ENCODE measurements at places on chromosomes 3 and 15. TPM values are rescaled to one million over a fixed set of nuclear protein-coding genes. Genes with fewer than 3 reads are reported as not detected.

Gene MASP1
- total RNA-seq, result 22.1 TPM

GRCh38 chr15:100159436-100159835, 182.3 kb downstream of the ADAMTS17 start:
- H3K27ac ChIP-seq, result no peak overlapping the region
- H3K4me3 ChIP-seq, result no peak overlapping the region
- no peaks in the 10 kb centered on the region for H3K4me1 ChIP-seq
- H3K27me3 ChIP-seq, result no peaks in the 10 kb centered on the region
- no peak for DNase-seq
- H3K36me3 ChIP-seq, result no peaks in the 10 kb centered on the region

- no peaks in the 10 kb centered on the region for H3K36me3 ChIP-seq
- H3K27ac ChIP-seq, result no peak overlapping the region
- H3K4me1 ChIP-seq, result no peaks in the 10 kb centered on the region
These were observed 36.1 kb upstream of the MECOM start for GRCh38 chr3:169699536-169700050.

DNA sequence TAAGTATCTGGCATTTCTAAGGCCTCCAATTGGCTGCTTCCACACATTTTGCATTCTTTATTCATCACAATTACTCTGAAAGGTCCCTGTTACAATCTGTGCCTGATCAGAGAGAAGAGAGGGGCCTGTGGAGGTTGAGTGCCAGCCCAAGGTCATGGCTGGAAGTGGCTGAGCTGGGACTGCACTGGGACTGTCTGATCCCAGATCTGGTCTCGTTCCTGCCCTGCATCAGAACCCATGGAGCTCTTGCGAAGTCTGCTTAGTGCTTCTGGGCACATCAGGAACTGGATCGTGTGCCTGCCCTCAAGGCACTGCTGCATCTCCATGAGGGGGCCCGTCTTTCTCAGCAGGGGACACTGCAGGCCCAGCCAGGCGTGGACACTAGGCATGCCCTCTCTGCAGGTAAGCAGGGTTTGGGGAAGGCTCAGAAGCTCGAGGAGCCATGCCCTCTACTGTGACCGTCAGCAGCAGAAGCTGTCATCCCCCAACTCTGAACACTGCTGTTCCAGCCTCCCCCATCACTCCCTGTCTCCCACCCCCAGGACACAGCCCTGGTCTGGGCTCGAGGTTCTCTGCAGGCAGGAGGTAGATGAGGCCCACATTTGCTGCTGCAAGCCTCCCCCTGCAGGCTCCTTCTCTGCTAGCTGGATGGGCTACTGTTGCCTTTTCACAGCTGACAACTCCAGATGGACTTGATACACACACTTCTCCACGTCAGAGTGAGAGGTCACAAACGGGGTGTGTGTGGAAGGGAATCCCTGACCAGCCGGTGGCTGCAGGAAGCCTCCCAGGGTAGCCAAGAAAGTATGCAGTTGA, 96.5 kb upstream of the PRR23E start:
- H3K36me3 ChIP-seq, result no peaks in the 10 kb centered on the region
- no peak overlapping the region for H3K27ac ChIP-seq
- no peaks in the 10 kb centered on the region for H3K4me1 ChIP-seq
- peaks cover 2% of the 10 kb centered on the region for H3K27me3 ChIP-seq
- H3K4me3 ChIP-seq, result no peak overlapping the region

DNA sequence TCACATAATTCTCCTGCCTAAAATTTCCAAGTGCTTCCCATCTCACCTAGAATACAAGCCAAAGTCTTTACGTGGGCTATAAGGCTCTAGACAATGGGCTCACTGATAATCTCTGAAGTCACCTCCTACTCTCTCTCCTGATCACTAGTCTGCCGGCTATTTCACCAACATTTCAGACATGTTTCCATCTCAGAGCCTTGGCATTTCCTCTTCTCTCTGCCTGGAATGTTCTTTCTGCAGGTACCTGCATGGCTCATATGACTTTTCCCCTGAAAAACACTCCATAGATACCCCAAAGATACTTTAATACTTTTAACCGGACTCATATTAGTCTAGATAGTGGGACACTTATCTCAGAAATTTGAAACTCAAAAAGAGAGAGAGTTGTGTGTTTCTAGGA, 32.7 kb downstream of the CD200 start:
- DNase-seq, result no peak
- no peaks in the 10 kb centered on the region for H3K36me3 ChIP-seq
- no peaks in the 10 kb centered on the region for H3K27me3 ChIP-seq
- H3K4me1 ChIP-seq, result no peaks in the 10 kb centered on the region

- H3K36me3 ChIP-seq, result no peaks in the 10 kb centered on the region
- H3K4me3 ChIP-seq, result no peak overlapping the region
- no peak for DNase-seq
- H3K27ac ChIP-seq, result no peak overlapping the region
- H3K27me3 ChIP-seq, result no peaks in the 10 kb centered on the region
These were observed 90.4 kb downstream of the SUCLG2 start for GRCh38 chr3:67564008-67564407.
